Right renal pelvis (tissue), 4 donors: ENCODE measurements at places on chromosomes 1 and 21.

DNA sequence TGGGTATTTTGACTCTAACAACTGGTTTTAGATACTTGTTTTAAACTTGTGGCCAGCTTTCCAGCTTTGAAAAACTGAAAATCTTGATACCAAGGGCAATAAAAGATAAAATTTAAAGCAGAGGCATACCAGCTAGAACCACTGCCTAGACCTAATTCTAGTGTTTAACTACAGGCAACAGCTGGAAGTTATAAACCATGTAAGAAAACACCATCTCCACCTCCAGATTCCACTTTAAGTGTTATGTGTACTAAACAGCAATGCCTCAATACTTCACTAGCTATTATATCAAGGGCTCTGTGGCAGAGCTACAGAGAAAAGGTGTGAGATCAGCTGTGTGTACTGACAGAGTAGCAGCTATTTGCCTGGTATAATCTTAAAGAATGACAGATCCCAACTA lies 69.5 kb downstream of the LPAR3 start:
- DNase-seq, result peak; percentile 10

GRCh38 chr1:8363186-8363766 lies 45.4 kb downstream of the SLC45A1 start:
- DNase-seq, result no peak

GRCh38 chr1:59139396-59139795 lies 157.5 kb upstream of the FGGY start:
- no peak for DNase-seq

GRCh38 chr21:39288987-39289386 lies 24.4 kb downstream of the BRWD1 start:
- DNase-seq, result no peak

DNA sequence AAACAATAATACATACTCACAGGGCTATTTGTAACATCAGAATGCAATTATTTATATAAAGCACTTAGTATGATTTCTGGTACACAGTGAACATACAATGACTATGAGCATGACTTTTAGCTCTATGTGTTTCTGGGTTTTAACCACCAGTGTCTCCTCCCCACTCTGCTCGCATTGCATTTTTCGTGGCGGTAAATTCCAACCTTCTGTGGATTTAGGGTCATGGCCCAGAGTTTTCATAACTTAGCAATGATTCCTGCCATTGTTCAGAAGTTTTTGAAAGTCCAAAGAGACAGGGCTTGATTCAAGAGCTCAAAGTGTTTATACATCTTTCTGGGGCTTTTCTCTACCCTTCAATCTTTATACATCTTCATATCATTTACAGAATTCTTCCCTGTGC lies 191.3 kb downstream of the BACH1 start:
- no peak for DNase-seq

DNA sequence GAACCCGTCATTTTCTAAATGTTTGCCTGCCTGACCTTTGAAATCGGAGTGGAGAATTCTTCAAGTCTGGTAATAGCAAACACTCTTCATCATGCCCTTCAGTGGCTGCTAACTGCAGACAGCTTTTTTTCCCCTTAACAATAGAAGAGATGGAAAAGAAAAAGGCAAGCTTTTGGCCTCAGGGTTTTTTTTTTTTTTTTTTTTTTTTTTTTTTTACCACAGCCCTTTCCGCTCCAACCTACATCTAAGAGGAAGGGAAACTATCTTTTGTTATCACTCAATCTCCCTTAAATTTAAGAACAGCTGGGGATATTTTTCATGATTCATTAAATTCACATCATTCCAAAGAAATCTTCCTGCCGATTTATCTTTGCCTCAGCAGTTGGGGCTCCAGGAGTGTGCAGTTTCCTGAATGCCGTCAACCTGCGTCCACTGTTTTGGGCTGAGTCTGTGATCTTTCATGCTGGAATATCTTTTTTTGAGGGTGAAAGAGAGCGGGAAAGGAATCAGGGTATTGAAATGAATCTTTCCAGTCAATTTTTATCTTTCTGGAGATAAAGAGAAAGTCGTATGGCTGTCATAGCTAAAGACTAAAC lies 144.5 kb upstream of the SMYD2 start:
- DNase-seq, result no peak

DNA sequence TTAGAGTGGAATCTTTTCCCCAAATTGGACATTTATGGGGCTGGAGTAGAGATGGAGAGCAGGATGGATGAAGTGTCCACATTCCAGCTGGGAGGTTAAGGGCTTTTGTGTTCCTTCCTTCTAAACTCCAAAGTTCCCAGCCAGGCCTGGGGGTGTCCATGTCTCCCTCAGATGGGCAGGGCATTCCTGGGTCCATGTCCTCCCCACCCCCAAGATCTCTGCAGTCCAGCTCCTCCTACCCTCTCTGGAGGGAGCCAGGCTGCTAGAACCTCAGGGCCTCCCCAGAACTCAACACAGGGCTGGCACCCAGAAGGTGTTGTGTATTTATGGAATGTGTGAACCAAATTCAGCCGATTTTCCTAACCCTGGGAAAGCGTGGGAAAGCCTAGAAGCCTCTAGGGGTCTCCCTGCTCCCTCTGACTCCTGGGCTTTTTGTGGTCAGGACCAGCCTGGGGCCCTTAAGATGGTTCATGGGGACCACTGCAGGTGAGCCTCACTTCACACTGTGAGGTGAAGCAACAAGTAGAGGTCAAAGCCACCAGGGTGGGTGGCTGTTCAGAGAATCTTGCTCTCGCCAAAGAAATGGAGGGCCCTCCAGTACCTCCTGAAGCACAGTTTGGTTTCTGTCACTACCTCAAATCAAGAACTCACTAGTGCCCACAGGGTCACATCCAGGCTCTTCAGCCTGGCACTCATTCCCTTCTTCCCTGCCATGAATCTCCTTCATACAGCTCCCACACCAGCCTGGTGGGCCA lies 54.8 kb downstream of the GLIS1 start:
- no peak for DNase-seq

GRCh38 chr1:31835415-31835814 lies 19.6 kb upstream of the SPOCD1 start:
- no peak for DNase-seq

DNA sequence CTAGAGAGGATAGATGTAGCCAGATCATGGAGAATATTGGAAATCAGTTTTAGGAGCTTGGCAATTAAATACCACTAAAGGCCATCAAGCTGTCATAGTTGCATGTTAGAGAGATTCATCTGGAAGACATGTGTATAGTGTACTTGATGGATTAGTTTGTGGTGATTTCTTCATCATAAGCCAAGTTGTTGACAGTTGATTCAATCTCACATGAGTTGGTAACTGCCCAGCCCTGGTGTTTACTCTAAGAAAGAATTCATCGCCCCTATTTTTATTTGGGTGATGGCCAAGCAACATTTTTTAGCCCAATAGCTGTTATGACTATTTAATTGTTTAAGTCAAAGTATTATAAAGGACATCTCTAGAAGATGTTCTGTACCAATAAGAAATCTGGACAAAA lies 737.6 kb downstream of the PLA2G4A start:
- no peak for DNase-seq

DNA sequence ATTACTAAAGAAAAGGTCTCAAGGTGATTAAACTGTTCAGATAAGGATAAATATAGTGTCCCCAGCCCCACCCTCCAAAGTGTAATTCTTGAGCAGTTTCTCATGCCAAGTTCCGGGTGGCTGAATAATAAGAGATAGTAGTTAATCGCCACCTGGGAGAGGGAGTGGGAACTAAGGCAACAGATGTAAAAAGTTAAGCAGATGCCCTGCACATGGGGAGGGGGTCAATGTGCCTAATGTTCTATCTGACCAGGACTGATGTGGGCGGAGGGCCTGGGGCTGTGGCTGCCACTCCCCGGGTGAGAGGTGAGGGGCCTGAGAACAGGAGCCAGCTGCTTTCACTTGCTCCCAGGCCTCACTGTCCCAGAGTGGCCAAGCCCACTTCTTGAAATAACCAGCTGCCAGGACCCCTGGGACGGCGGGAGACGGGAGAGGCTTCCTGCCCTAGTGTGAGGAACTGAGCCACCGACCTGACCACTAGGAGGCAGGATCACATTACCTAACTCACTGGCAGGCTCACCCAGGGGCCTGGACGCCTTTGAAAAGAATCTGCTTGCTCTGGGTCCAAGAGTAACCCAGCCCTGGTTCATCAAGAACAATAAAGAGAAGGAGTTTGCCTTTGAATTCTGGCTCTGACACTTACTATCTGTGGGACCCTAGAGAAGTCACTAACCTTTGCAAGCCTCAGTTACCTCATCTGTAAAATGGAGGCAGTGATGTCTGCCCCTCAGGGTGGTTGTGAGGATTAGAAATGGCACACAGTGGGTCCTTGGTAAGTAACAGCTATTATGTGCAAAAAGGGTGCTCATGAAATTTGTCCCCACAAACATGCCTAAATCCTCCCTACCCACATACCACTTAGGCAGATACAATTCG lies 179.2 kb downstream of the ATG4C start:
- peak; percentile 38 for DNase-seq

GRCh38 chr1:243421784-243422183 lies 165.9 kb downstream of the SDCCAG8 start:
- no peak for DNase-seq

DNA sequence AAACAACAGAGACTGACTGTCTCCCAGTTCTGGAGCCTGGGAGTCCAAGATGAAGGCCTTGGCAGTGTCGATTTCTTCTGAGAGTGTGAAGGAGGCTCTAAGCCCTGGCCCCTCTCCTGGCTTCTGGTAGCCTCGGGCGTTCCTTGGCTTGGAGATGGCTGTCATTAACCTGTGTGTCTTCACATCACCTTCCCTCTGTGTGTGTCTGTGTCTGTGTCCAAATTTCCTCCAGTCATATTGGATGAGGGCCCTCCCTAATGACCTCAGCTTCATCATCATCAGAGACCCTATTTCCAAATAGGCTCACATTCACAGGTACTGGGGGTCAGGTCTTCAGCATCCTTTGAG lies 138.3 kb downstream of the TOMM20 start:
- DNase-seq, result no peak

DNA sequence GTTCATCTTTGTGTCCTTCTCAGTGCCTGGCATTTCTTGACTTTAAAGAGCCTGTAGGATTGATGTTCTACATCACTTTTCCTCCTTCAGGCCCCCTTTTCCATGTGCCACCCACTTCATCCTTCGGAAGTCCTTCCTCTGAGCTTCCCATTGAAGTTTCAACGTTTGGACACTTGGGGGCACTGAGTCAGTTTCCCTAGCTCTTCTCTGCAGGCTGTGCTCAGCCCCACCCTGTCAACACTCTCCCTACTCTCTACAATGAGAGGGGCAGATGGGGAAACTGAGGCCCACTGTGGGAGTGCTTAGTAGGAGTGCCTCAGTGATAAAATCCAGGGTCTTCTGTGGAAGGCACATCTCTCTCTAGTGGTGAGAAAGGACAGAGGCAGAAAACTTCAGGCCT lies 11.9 kb downstream of the KCNJ10 start:
- DNase-seq, result no peak

- peak; percentile 67 for DNase-seq
Observed at GRCh38 chr1:180923021-180923841, 10.5 kb downstream of the KIAA1614 start.

DNA sequence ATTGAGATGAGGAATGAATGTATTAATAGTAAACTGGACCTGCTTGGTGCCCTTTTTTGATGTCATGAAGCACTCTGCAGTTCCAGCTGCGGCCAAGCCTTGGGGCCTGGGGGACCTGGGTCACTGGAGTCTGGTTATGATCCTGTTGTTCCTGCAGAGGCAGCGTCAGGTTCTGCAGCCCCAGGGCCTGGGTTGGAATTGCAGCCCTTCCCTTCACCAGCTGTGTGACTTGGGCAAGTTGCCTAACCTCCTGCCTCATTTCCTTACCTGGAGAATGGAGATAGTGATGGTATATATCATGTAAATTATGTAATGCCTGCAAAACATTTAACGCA lies 9.1 kb upstream of the ATP5PO start:
- no peak for DNase-seq

DNA sequence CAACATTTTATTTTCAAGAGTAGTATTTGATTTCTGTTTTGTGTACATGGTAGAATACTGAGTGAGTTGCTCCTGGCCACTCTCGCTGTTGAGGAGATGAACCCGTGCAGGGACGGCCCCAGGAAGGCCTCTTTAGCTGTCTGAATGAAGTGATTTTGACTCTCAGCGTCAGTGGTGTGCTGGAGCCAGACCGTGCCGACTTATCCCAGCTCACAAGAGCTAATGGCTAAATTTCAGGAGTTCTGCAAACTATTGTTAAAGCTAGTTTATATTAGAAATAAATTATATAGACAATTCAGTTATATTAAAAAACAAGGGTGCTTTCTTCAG lies 111.2 kb upstream of the KIF26B start:
- no peak for DNase-seq

DNA sequence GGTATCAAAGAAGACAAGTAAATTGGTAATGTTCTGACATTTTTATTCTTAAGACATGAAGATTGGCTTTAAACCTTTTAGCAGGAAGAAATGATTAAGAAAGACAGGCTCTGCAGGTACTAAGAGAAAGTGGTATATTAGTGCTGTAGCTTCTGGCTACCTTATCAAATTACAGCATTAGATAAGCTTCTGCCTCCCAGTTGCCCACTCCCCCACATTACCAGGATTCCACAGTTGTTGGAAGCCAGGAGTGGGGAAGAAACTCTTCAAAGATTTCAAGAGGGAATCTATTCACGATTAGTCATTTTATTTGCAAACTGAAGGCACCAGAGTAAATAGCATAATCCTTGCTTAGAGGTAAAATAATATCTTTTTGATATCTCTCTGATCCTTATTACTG lies 274.9 kb downstream of the LMO4 start:
- DNase-seq, result no peak

DNA sequence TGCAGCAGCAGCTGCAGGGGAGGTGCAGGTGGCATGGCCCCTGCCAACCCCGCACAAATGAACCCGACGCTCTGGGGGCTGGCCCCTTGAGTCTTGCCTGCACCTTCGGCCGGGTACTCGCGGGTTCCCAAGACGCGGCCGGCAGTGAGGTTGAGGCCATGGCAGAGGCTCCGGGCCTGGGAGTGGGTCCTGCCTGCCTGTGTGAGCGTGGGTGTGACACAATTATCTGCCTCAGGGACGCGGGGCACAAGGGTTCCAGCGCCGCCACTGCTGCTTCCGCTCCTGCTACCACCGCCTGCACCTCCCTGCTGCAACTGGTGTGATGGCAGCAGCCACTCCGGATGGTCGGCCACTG lies 20.9 kb upstream of the TGFB2 start:
- DNase-seq, result no peak

- no peak for DNase-seq
Observed at GRCh38 chr1:236516929-236517704, 6.7 kb upstream of the LGALS8 start.

GRCh38 chr1:30284728-30285475 lies 438.5 kb downstream of the MATN1 start:
- DNase-seq, result no peak
